Iris pigment epithelial cell (primary cell): ENCODE measurements at places on chromosomes 4 and X.

GRCh38 chr4:80776168-80776567, 254.3 kb upstream of the BMP3 start:
- no peak for DNase-seq

GRCh38 chr4:110518889-110519490, 43.0 kb downstream of the ENPEP start:
- no peak for DNase-seq

DNA sequence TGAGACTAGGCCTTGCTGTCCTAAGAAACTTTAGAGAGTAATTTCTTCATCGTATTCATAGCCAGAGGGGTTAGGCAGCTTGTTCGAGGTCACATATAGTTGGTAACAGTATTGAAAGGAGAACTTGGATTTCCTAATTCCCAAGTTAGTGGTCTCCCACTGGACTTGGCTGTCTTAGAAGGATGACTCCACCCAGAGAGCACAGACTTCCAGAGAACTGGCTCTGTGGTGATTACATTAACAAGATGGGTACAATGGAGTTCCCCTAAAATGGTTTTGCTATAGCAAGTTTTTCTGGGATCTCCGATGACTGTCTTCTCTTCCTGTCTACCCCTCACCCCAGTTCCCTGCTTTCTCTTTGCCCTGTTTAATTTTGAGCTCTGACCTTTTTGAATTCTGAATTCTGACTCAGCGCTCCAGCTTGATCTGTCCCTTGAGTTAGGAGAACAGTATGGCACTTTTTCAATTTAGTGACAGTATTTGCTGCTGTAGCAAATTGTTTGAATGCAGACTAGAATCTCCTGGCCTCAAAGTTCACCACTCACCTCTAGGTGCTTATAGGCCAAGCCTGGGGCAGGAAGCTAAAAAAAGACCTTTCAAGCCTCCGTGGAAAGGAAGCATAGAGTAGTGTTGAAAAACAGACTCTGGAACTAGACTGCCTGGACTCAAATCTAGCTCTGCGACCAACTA, 6.9 kb downstream of the MSN start:
- DNase-seq = no peak

- no peak for DNase-seq
These were observed 13.9 kb downstream of the LCORL start for GRCh38 chr4:18007625-18008024.

DNA sequence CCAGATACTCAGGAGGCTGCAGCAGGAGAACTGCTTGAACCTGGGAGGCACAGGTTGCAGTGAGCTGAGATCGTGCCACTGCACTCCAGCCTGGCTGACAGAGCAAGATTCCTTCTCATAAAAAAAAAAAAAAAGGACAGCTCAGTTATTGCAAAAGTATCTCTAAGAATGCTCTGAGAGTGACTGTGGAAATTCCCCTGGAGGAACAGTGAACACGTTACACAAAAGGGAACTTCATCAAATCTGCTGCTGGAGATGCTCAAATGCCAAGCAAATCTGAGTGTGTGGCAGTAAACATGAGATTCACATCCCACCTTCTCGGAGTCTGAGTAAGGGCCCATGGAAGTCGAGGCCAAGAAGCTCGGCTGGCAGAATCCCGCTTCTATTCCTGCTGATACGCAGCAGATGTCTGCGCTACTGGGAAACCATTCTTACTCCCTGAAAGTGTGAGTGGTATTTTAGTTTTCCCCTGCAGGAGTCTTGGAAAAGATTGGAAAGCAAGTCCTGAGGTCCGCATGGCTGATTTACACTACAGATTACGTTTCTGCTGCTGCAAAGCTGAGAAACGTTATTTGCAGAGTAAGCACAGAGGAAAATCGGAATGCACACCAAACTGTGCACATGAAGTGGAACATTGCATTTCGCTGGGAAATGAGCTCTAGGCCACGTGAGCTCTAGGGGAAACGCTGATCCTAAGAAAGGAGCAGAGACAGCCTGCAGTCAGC, 162.9 kb downstream of the NSUN7 start:
- DNase-seq = peak; percentile 68

- no peak for DNase-seq
These were observed 269.2 kb upstream of the DDX53 start for GRCh38 chrX:22730542-22730941.

- DNase-seq = no peak
These were observed 66.7 kb downstream of the FAM120C start for GRCh38 chrX:54116391-54116790.

GRCh38 chrX:133783274-133783673, 202.1 kb downstream of the GPC3 start:
- no peak for DNase-seq

GRCh38 chr4:170005472-170005871, 20.7 kb downstream of the MFAP3L start:
- DNase-seq = no peak

DNA sequence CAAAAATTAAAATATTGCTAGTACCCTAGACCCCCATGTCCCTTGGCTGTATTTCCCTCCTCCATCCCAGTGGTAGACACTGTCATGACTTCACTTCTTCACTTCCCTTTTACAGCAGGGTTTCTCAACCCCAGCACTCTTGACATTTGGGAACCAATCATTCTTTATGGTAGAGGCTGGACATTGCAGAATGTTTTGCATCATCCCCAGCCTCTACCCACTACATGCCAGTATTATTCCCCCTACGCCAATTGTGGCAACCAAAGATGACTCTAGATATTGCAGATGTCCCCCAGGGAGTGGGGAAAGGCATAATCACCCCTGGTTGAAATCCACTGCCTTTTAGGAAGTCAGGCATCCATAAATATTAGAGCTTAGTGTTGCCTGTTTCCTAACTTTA, 138.6 kb downstream of the AMELX start:
- no peak for DNase-seq

- no peak for DNase-seq
These were observed 287.0 kb upstream of the NOCT start for GRCh38 chr4:138728566-138728965.

DNA sequence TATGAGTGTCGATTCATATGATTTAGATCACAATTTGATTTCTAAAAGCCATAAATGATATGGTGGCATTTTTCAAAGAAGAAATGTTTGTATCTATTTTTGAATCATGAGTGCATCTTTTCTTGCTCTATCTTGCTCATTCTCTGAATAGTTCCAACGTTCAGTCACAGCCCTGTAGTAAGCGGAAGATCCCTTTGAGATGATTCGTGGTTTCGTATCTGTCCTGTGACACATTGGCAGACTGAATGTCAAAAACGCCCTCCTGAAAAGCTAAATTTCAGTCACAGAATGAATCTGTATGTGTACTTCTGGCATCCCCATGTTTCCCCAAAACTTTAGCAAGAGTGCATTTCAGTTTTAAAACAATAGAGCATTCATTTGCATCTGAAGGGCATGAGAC, 1066.9 kb upstream of the TENM3 start:
- no peak for DNase-seq

GRCh38 chr4:184599492-184600135, 49.6 kb downstream of the CASP3 start:
- DNase-seq = peak; percentile 91

DNA sequence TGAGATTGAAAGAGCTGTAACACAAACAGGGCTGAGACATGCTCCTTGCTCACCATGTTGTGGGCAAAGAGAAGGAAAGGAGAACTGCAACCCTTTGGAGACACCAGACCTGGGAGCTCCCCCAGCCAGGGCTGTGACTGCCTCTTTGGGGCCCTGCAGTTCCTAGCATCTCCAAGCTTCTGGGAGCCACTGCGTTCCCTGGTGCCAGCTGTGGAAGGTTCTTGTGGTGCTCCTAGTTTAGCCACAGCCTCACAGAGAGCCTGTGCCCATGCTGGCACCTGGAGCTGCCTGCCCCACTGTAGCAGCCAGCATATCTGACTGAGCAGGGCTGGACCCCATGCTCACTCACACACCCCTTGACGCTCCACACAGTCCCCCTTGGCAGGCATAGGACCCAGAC, 141.7 kb downstream of the PDHA2 start:
- no peak for DNase-seq

DNA sequence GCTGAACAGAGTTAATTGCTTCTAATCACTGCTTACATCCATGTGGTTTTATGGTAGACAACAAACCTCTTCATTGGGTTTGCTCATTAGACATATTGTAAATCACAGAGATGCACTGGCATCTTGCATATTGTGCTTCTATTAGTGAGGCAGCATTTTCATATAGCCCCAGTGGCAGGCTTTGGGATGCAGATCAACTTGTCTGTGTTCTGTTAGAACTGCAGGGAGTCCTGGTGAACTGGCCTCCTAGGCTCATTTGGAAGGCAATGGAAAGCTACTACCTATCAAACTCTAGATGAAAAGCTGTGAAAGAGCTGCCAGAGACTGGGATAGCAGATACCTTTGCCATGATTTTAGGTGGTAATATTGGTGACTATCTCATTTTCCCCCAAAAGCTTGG, 108.8 kb downstream of the NAA11 start:
- no peak for DNase-seq

- DNase-seq = no peak
These were observed 39.3 kb downstream of the NKX6-1 start for GRCh38 chr4:84459783-84460182.

DNA sequence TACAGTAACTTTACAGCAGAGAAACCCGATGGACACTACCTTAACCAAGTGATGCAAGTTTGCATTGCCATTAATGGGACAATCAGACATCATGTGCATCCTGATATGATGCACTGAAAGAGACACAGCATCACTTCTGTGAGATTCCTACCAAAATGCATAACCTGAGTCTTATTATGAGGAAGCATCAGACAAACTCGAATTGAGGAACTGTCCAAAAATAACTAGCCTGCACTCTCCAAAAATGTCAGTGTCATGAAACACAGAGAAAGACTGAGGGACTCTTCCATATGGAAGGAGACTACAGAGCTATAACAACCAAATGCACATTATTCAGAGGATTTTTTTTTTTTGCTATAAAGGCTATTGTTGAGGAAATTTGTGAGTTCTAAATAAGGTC, 66.6 kb upstream of the IQSEC2 start:
- no peak for DNase-seq

GRCh38 chr4:76716658-76717057, 181.3 kb downstream of the SOWAHB start:
- no peak for DNase-seq

- peak; percentile 7 for DNase-seq
These were observed 317.7 kb downstream of the INPP4B start for GRCh38 chr4:142528433-142528832.

GRCh38 chrX:46262304-46262703, 282.9 kb downstream of the ZNF674 start:
- DNase-seq = no peak

GRCh38 chr4:83109480-83110222, 4.9 kb downstream of the PLAC8 start:
- DNase-seq = peak; percentile 30

- DNase-seq = no peak
These were observed 87.3 kb upstream of the TET2 start for GRCh38 chr4:105059337-105059736.

DNA sequence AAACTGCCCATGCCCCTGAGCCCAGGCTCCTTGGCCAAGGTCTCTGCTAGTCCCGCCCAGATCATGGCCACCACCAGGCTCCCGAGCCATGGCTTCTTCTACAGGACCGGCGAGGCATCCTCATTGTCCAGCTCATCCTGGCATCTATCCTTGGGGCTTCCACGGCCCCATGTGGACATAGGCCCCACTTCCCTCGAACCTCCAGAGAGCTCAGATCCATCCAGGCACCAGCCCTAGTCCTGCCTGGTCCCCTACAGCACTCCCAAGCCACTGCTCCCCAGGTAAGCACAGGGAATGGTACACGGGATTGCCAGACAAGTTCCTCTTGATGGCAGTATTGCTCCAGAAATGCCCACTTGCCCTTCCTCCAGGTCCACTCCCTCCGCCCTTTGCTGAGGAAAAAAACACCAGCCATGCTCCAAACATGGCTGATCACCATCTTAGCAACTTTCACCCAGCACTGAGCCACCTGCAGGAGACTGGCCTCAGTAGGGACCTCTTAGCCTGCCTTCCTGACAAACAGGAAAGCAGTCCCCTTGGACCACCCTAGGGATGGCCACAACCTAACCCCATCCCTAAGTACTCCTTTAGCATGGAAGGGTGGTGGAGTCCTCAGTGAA, 272.1 kb upstream of the AGTR2 start:
- DNase-seq = peak; percentile 4

DNA sequence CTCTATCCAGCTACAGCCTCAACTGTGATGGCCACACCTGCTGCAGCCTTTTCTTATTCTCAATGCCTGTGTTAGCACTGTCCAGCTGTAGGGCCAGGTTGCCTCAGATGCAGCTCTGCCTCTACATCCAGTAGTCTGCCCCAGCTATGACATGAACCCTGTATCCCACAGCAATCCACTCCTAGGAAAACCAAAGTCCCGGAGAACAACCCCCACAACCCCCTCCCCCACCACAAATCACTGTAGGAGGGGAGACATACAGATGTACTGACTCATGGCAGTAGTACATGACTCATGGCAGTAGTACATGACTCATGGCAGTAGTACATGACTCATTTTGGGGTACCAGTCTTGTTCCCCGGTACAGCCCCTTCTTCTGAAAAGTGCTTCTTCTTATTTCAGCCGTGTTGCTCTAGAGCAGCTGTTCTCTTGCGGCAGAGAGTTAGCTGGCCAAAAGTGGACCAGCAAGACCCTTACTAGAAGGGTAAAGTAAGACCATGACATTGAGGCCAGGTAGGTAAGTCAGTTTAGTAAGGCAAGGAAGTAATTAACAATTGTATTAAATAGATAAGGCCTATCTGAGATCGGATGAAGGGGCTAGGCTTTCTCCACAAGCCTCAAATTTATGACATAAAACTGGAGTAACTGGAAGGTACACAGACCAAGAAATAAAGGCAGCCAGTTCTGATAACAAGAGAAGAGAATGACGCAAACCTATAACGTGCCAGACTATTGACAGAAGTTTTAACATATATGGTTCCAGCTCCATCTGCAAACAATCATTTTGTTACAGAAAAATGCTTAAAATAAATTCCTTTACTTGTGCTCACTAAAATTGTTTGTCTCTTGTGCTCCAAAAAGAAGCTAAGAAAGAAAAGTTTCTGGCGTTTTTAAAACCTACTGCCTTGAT, 221.4 kb downstream of the TACR3 start:
- peak; percentile 74 for DNase-seq

DNA sequence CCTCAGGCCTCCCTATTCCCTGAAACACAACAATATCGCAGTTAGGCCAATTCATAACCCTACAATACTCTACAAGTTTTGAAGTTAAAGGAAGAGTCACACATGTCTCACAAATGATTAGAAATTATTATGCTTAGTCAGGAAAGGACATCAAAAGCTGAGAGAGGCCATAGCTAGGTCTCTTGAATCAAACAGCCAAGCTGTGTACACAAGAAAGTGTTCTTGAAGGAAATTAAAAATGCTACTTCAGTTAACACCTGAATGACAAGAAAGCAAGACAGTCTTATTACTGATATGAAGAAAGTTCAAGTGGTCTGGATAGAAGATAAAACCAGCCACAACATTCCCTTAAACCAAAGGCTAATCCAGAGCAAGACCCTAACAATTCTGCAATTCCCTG, 23.6 kb upstream of the GUCY1A1 start:
- no peak for DNase-seq

- no peak for DNase-seq
These were observed 888 bp downstream of the RAB28 start for GRCh38 chr4:13483136-13483767.

GRCh38 chr4:121789455-121789854, 11.7 kb upstream of the EXOSC9 start:
- peak; percentile 8 for DNase-seq
